CD4-positive, alpha-beta T cell treated with Interleukin-21 for 1 hour (primary cell): ENCODE measurements at places on chromosomes 5 and 9.

DNA sequence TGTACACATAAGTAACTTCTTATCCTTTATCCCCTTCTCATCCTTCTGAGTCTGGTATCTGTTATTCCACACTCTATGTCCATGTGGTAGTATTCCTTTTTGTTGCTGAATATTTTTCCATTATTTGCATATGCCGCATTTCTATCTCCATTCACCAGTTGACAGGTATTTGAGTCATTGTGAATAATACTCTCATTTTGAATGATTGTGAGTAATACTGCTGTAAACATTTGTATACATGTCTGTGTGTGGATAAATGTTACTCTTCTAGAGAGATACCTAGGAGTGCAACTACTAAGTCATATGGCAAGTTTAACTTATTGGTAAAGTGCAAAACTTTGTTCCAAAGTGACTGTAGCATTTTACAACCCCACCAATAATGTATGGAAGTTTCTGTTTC is 15.6 kb downstream of the RIC1 start:
- no peak for DNase-seq

DNA sequence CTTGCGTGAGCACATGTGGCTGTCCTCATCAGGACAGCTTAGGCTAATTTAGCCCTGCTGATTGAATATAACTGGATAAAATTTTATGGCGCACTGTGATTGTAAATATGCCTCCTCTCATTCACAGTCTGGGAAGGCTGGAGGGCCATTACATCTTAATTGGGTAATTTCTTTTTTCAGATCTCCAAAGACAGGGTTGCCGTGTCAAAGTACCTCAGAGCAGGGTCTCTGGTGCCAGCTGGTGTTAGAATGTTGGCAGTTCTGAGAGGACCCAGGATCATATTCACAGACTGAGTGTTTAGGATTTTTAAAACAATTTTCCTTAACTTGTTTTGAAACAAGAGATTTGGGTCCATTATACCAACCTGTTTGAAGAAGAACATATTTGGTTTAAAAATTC is 455.7 kb upstream of the TLE4 start:
- no peak for DNase-seq

DNA sequence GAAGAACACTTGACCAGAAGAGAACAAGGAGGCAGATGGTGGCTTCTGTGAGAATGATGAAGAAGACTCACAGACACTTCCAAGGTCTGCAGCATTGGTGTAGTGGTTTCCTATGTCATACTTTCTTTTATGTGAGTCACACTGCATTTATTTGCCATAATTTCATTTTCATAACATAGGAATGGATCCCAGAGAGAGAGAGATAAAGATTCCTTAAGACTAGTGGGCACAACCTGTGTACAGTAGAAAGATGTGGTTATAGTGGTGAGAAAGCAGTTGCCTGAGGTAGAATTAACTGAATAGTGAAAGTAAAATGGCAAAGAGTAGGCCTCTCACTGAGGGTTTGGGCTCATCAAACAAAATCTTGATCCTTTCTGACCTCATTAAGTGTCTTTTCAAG is 7.6 kb upstream of the CCDC152 start:
- peak; percentile 3 for DNase-seq

DNA sequence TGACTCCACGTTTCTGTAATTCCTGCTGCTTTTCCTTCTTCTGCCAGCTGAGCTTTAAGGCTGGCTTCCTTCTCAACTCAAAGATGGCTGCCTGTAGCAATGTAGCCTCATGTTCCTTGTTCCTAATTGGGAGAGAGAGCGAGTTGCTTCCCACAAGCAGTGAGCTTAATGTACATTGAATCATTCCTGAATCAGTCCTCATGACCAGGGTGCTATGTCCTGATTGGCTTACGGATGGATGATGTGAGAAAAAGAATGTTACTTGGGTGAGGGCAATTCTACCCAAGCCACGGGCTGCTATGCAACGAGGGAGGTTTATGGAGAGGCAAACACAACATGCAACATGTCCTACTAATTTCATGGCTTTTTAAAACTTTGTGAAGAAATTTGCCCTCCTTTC is 356.2 kb downstream of the RASEF start:
- no peak for DNase-seq

DNA sequence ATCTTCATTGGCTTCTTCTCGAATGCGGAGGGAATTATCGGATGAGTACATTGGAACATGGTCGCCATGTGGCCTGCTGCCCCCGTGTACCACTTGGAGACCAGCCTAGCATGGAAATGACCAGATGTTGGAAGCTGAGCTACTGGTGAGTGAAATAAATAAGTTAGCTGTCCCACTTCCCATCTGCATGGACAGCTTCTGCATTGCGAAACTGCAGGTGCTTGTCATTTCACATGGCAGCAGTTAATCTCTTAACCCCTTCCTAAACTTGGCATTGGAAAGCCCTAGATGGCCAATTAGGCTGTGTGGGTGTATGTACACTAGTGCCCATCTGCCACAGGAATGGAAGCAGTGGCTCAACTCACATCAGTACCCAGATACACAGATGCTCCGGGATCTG is 246.6 kb upstream of the IL12B start:
- no peak for DNase-seq

DNA sequence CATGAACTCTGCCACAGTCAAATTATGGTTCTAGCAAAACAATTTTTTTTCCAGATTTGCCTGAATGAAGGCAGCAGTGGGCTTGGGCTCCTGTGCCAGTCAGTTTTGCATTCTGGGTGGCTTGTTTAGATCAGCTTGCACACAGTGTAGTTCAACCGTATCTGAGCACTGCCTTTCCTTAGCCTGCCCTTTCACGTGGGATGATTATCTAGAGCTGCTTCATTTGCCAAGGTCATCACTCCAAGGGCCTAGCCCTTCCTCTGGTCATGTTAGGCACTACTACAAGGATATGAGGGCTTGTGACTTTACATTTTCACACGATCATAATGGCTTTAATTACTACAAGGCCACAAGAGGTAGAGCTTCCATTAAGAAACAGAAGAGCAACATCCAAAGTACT is 150.6 kb upstream of the EFNA5 start:
- no peak for DNase-seq

DNA sequence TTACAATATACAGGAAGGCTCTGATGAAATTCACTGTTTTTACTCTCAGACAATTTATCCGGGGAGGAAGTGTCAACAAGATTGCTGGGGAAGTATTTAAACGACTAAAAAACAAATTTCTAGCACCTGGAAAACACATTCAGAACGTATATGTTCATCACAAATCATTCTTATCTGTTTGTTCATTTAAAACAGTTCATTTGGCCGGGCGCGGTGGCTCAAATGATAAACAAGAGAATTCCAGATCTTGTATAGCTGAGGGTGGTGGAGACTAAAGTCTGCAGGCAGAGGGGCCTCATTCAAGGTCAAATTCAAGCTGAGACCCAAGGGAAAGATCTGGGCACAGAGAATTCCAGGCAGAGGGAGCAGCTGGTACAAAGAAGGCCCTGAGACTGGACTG is 90.0 kb downstream of the STK10 start:
- no peak for DNase-seq

- no peak for DNase-seq
These were observed 68.5 kb upstream of the MYO10 start for GRCh38 chr5:17004441-17005106.

DNA sequence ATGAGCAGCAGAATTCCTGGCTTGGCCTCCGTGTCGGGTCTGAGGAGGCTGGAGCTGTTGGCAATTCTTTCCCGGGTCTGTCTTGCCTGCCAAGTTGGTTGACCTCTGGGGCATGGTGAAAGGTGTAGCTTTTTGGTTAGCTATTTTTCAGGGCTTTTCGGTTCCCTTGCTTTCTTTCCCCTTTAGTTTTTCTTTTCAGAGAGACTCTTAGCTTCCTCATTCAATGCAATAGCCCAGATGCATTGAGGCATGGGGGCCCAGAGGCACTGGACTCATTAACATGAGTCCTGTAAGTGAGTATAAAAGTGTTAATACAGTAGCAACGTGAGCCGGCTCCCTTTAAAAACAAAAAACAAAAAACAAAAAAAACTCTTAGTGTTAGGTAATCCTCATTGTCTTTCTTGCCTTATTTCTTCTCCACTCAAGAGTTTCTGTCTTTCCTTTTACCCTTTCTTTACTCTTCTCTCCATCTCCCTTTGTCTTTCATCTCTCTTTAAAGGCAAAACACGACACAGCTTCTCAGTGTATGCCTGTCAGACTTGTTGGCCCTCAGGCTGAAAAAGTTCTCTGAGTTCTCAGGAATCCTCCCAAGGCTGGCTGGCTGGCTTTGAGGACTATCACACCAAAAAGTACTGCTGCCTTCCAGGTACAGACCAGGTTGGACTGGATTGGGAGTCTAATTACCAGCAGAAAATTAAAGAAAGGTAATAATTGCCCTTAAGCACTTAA is 289.9 kb upstream of the TUT7 start:
- no peak for DNase-seq

DNA sequence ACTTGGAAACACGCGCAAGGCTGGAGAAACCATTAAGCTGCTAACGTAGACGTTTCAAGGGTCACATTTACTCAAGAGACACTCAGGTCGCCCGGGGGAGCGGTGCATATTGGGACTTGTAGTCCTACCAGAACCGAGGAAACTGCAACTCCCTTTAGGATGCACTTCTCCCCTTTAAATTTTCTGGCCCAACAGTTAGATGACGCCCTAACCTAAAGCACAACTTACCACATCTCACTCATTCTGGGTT is 384 bp upstream of the DMXL1 start:
- no peak for DNase-seq

DNA sequence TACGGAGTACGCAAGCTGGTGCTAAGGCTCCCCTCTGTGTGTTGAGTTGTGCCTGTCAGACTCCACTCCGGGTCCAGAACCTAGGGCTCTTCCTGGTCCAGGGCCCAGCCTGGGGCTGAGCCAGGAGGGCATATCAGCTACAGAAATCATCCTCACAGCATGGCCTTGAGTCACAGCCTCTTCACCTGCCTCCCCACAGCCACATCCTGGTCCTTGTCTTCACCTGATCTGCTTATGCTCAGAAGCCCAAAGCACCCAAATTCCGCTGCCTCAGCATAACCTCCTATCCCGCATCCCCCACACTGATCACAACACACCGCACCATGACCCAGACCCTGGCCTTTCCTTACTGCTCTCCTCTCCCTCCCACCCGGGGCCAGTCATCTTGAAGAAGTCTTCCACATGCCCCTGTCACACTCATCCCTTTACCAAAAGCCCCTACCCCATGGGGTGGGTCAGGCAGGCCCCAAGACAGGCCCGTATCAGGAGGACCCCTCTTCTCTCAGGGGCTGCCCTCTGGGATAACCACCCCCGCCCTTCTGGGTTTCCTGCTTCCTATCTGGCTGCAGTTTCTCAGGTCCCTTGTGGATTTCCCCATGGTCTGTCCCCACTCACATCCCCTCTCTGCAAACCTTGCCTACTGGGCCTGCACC is 1.3 kb upstream of the IL3 start:
- peak; percentile 48 for DNase-seq

GRCh38 chr5:154794525-154795234 is 39.5 kb downstream of the LARP1 start:
- no peak for DNase-seq

GRCh38 chr5:4661326-4661725 is 478.8 kb upstream of the ADAMTS16 start:
- DNase-seq = no peak

GRCh38 chr9:35482071-35482470 is 7.8 kb upstream of the RUSC2 start:
- DNase-seq = no peak

DNA sequence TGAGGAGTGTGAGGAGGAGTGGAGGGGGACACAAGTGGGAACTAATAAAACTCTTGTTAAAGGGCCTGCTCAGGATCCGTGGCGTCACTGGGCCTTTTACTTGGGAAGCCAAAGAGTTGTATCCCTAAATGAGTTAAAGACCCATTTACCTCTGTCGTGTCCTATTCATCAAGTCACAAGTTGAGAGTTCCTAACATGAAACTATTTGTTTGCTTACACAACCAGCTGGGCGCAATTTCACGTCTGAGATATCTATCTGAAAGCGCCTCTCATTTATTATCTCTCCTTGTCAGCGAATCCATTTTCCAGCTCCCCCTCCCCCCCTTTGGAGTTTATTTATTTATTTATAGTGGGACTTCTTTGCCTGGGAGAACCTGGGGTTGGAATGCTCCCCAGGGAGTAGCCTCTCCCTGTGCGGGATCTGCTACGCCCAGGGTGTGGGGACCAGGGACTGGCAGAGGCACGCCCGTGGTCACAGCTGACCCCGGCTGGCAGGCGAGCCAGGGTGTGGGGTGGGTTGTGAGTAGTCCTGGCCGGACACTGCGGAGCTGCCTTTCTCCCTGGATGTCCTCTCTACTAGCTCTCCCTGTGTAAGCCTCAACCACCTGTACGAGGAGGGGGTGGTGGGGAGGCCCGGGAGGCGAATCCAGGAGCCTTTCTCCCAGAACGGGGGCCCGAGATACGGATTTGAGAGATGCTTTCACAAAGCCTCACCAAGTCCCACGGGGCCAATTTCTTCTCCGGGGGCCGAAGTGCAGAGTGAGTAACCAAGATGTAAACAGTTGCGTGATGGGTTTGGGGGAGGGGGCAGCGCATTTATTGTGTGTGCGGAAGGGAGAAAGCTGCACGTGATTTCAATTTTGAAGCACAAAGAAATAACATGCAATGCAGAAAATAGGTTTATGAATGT is 15.3 kb downstream of the NR2F1 start:
- no peak for DNase-seq

DNA sequence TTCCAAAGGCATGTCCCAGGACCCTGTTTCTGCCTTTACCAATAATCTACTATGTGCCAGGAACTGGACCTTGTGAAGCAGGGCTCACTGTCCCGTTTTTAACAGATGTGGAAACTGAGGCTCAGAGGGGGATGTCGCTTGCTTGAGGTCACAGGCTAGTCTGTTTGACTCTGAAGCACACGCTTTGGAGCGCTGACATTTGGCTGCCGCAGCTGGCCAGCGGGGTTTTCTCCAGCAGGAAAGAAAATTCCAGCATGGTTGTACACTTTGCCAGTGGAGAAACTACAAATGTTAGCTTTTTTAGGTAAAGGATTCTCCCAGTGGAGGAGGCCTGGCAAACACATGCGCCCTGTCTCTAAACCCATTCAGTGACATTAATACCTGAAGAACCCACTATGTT is 50.5 kb downstream of the SH3PXD2B start:
- DNase-seq = no peak

- DNase-seq = no peak
These were observed 650.9 kb downstream of the PTPRD start for GRCh38 chr9:9961934-9962333.

DNA sequence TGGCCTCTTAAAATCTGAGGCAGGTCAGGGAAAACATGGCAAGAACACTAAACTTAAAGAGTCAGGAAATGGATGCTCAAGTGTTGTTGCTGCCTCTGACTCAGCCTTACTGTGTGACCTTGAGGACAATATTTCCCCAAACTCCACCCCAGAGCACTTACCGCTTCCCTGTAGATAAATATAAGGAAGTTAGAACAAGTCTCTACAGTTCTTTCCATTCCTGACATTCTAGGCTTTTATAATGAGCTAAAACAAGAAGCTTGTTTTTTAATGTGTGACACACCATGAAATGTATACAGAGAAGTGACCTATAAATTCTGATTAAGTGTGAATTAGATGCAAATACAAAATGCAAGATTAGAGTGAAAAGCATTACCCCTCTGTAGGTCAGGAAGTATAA is 129.3 kb downstream of the GRIA1 start:
- no peak for DNase-seq
